ENCODE measurements at places on chromosomes 3 and 15.

DNA sequence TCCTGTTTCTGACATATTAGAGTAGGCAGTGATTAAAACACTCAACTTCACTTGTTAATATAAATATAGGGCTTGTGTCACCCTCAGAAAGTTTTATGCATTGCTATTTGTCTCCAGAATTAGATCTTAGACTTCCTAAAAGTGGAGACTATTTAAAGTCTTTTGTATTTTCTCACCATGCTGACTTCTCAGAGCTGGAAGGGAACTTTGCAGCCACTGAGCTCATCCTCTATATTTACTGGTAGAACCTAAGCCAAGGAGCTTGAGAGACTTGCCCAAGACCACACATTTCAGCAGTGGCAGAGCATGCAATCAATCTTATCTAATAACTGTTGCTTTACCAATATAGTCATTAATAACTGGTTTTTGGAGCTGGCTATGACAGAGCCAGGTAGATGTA is 53.2 kb downstream of the STAC start:
- DNase-seq, result no peak

DNA sequence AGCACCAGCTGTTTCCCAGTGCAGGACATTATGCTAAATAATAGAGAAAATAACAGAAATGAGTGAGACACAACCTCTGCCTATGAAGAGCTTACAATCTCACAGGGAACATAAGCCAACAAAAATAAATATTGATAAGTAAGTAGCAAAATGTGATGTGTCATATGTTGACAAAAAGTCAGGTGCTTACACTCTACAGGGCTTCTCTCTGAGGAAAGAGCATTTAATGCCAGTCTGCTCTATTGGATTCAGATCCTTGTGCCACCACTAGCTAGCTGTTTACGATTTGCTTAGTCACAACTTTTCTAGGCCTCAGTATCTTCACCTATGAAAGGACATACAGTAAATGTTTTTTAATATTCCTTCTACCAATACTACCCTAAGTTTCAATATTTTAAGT is 500.9 kb upstream of the NAALADL2 start:
- DNase-seq, result no peak

DNA sequence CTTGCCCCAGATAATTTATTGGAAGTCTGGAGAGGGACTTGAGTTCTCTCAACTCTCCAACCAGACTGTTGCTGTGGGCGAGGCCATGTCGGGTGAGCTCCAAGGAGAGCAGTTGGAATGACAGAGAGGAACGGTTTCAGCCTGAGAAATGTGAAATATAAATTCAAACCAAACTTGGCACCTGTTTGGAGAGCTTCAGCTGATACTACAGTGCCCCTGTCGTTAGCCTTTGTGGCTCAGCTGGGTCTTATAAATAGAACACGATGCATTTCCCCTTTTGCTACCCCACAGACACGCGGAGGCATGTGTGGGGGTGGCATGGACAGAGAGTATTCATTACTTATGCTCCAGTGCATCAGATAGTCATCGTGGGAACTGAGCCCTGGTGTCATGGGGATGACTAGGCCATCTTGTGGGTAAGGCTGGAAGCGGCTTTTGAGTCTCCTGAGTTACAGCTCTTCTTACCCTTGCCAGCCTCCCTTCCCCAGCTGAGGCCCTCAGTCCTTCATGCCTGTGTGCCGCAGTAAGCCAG is 15.6 kb downstream of the SMAD3 start:
- DNase-seq, result peak; percentile 70

DNA sequence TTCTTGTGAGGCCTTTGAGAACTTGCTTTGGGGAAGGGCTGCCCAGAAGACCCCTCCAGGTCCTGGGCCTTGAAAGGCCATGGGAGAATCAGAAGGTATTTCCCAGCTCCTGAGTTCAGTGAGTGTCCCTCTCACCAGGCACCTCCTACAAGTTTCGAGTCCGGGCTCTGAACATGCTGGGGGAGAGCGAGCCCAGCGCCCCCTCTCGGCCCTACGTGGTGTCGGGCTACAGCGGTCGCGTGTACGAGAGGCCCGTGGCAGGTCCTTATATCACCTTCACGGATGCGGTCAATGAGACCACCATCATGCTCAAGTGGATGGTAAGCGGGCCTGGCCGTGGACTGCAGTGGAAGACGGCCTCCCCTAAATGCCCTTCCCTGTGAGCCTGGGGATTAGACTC is 68.3 kb downstream of the BOC start:
- no peak for DNase-seq

- DNase-seq, result peak; percentile 75
Measured at GRCh38 chr3:39250116-39250747, 29.6 kb downstream of the CX3CR1 start.

GRCh38 chr15:74318376-74319137 is 48.9 kb downstream of the CYP11A1 start:
- no peak for DNase-seq

GRCh38 chr15:61421470-61421869 is 192.4 kb upstream of the RORA start:
- DNase-seq, result no peak

GRCh38 chr15:99545605-99546004 is 20.2 kb upstream of the MEF2A start:
- DNase-seq, result no peak

DNA sequence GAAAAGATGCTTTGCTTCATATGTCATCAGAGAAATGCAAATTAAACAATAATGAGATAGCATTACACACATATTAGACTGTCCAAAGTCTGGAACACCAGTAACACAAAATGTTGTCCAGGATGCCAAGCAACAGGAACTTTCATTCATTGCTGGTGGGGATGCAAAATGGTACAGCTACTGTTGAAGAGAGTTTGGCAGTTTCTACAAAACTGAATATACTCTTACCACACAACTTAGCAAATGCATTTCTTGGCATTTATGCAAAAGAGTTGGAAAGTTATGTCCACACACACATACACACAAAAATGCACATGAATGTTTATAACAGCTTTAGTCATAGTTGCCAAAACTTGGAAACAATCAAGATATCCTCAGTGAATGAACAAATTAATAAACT is 195.2 kb upstream of the MME start:
- DNase-seq, result no peak

DNA sequence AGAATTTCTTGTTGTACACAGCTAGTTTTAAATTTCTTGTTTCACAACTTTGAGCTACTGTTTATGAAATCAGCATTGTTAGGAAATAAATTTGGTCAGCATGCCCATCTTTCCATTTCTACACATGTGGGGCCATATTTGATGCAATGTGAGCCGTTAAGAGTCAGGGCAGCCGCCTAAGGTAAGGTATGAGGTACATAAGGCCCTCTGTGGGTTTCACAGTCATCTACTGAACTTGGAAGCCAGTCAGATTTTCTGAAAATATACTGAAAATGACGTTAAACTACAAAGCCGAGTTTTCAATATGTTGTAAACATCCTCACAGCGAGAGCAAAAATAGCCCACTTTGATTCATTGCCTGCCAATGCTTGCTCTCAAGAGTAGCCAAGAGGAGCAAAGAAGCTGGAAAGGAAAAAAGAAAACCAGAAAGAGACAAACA is 94.7 kb upstream of the PDZRN3 start:
- no peak for DNase-seq

Data from GF-D8 (cell line).